ENCODE measurements at places on chromosomes 2 and 18. TPM values are rescaled to one million over a fixed set of nuclear protein-coding genes. Genes with fewer than 3 reads are reported as not detected.

LOXL3 gene
- 0.72 TPM for total RNA-seq

PAIP2B gene
- total RNA-seq = 1.2 TPM

SPOPL gene
- total RNA-seq = 25.9 TPM

AP1S3 gene
- total RNA-seq = 3.7 TPM

DSG4 gene
- not detected for total RNA-seq
